ENCODE measurements at places on chromosomes 5 and 9.

DNA sequence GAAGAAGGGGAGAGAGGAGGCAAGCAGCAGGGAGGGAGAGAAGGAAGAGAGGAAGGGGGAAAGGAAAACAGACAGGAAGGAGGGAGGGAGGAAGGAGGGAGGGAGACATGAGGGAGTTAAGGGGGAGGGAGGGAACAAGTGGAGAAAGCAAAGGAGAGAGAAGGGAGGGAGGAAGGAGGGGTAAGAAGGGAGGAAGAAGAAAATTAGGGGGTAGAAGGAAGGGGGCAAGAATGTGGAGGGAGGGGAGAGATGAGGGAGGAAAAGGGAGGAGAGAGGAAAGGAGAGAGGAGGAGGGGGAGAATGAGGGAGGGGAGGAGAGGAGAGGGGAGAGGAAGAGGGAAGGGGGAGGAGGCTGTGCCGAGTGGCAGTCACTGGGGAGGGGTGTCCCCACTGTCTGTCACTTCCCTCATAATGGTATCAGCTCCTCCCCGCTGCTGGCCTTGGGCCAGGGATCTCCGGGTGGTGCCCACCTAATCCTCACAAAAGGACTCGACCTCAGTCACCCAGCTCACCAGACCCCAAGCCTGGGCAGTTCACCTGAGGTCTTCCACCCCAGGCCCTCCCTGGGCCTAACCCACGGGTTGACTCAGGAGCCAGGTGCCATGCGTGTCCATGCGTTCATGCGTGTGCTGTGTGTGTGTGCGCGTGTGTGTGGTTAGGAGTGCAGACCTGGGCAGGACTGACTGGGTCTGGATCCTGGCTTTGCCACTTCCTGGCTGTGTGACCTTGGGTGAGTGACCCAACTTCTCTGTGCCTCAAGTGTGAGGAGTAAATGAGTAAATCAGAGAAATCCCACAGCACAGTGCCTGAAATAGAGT is 18.1 kb downstream of the C9orf50 start:
- DNase-seq: no peak

DNA sequence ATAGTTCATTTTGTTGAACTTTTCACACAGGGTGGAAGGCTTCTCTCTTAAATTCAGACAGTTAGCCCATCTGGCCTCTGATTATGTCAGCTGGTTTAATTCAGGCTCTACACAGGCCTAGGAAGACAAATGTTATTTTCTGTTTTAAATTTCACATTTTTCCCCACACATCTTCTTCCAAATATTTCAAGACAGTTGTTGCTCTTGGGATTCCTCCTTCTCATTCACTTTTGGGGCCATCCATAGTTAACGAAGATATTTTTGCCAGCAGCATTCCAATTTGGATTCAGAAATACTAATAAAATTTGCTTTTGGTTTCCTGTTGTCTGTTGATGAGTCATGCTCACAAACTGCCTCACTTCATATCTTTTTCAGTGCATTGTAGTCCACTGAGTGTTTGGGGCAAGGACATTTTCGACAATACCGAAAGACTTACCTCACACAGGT is 475.4 kb downstream of the DMAC1 start:
- DNase-seq: peak; percentile 4

- DNase-seq: no peak
Measured at GRCh38 chr9:79824265-79824664, 252.5 kb downstream of the TLE4 start.

DNA sequence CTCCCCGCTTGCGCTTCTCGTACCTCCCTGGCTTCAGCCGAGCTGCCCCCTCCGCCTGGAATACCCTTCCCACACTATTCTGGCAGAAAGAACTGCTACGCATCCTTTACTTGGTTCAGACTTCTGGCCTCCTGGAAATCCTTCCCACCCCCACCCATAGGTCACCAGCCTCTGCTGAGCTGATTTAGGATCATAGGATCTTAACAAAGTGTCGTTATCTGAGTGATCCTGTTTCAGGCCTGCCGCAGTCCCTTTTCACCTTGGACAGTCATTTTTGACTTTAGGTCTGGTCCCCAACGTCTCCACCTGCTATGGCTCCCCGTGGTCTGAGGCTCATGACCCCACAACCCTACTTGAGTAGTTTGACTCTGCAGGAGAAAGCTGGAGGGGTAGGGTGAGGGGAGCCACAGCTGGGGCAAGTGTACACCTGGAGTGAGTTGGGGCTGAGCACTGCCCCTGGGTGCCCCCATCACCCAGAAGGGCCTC is 27.3 kb downstream of the EGR1 start:
- no peak for DNase-seq
